Activated CD4-positive, alpha-beta T cell treated with anti-CD3 and anti-CD28 coated beads, Interleukin-2, amount 10 ng/mL, durations not matched to agents 24 days and 14 days (primary cell): ENCODE measurements at places on chromosomes 16 and 17. TPM values are rescaled to one million over a fixed set of nuclear protein-coding genes. Genes with fewer than 3 reads are reported as not detected.

DNA sequence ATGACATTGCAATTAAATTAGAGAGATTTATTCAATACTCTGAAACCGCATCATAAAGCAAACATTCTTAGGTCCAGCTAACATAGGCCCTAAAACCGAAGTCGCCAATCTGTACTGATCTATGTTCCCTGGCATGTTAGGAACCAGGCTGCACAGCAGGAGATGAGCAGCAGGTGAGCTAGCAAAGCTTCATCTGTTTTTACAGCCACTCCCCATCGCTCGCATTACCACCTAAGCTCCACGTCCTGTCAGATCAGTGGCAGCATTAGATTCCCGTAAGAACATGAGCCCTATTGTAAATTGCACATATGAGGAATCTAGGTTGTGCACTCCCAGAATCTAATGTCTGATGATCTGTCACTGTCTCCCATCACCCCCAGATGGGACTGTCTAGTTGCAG lies 91.5 kb downstream of the PARN start:
- H3K4me1 ChIP-seq = no peaks in the 10 kb centered on the region
- peaks cover 30% of the 10 kb centered on the region for H3K36me3 ChIP-seq
- H3K4me3 ChIP-seq = no peak overlapping the region
- H3K27ac ChIP-seq = no peak overlapping the region
- DNase-seq = no peak

SLC52A1 gene
- 0.14 TPM in 2 replicates for total RNA-seq

ZSCAN10 gene
- total RNA-seq = not detected in 2 replicates

- H3K4me3 ChIP-seq = no peak overlapping the region
- DNase-seq = no peak
- H3K27me3 ChIP-seq = no peaks in the 10 kb centered on the region
- no peaks in the 10 kb centered on the region for H3K36me3 ChIP-seq
These were observed 26.4 kb downstream of the ARHGAP44 start for GRCh38 chr17:12815642-12816141.

GRCh38 chr16:2841606-2842339 lies 11.7 kb downstream of the ZG16B start:
- DNase-seq = no peak
- H3K4me1 ChIP-seq = peaks cover 20% of the 10 kb centered on the region
- peaks cover 2% of the 10 kb centered on the region for H3K27me3 ChIP-seq
- peak overlapping the region; percentile 85 for H3K27ac ChIP-seq
- no peaks in the 10 kb centered on the region for H3K36me3 ChIP-seq

GRCh38 chr17:32520104-32520701 lies 33.4 kb downstream of the CDK5R1 start:
- DNase-seq = peak; percentile 85
- peak overlapping the region; percentile 91 for H3K27ac ChIP-seq
- no peaks in the 10 kb centered on the region for H3K36me3 ChIP-seq
- peak overlapping the region; percentile 80 for H3K4me3 ChIP-seq
- H3K27me3 ChIP-seq = no peaks in the 10 kb centered on the region

- peaks cover 35% of the 10 kb centered on the region for H3K36me3 ChIP-seq
- peaks cover 6% of the 10 kb centered on the region for H3K27me3 ChIP-seq
- peak overlapping the region; percentile 88 for H3K4me3 ChIP-seq
- peaks cover 18% of the 10 kb centered on the region for H3K4me1 ChIP-seq
These were observed 1.1 kb upstream of the ZNF263 start for GRCh38 chr16:3282103-3282729.

TXNL4B gene
- total RNA-seq = 23.4 and 23.7 TPM in 2 replicates

DNA sequence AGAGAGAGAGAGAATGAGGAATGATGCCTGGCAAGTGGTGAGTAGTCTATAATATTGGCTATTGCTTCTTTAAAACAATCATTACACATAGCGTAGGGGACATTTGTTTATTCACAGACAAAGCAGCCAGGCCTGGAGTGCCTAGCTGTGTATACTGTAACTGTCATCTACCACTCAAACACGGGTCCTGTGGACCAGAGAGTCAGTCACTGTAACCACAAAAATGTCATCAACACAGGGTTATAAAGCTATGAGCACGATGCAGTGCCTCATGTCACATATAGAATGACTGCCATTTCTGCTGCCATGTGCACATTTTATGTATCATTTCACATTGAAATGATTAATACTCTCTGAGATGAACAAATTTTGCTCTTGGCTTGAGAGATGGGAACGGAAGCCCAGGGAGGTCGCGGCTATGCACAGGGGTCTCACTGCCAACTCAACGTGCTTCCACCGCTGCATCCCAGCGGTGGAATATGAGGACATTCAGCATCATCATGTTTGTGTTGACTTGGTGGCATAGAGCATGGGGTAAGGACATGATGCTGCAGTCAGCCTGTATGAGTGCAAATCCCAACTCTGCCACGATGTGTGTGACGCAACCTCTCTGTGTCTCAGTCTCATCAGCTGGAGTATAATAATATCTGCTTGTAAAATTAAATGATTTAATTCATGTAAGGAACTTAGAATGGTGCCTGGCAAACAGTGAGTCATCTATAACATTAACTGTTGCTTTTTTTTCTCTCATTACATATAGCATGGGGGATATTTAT lies 3.3 kb downstream of the MT1H start:
- H3K4me3 ChIP-seq = no peak overlapping the region
- no peak overlapping the region for H3K27ac ChIP-seq
- peaks cover 2% of the 10 kb centered on the region for H3K36me3 ChIP-seq
- peaks cover 36% of the 10 kb centered on the region for H3K4me1 ChIP-seq
- DNase-seq = no peak
- peaks cover 63% of the 10 kb centered on the region for H3K27me3 ChIP-seq

DNA sequence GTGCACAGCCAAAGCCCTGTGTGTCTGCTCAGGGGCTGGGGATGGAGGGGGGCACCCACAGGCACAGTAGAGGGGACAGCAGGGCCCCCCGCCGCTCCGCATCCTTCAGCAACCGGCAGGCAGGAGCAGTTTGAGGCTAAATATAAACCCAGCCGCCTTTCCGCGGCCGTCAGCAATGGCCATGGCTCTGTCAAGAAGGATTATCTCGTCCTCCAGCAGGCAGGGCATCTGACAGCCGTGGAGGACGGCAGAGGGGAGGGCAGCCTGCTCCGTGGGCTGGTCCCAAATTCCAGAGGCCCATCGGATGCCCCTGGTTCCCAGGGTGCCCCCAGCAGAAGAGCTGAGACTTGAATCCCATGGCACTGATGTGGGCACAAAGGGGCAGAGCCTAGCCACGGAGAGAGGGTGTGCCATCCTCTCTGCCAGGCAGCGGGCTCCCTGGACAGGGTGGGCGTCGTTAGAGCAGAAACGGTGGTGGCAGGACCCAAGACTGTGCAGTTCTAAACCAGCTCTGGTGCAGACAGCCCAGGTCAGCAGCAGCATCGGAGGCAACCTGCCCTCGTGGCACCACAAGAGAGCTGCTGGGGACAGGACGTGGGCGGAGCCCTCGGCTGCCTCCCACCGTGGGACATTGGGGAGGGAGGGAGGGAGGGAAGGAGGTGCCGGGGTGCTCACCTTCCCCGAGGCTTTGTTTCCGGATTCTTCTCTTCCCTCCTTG lies 198.8 kb upstream of the CIBAR2 start:
- H3K36me3 ChIP-seq = no peaks in the 10 kb centered on the region
- H3K27me3 ChIP-seq = no peaks in the 10 kb centered on the region
- peak; percentile 83 for DNase-seq
- H3K4me1 ChIP-seq = peaks cover 35% of the 10 kb centered on the region
- peak overlapping the region; percentile 60 for H3K4me3 ChIP-seq

OTOP3 gene
- total RNA-seq = not detected in 2 replicates
